RWPE2 (cell line): ENCODE measurements at places on chromosomes 5 and 9.

DNA sequence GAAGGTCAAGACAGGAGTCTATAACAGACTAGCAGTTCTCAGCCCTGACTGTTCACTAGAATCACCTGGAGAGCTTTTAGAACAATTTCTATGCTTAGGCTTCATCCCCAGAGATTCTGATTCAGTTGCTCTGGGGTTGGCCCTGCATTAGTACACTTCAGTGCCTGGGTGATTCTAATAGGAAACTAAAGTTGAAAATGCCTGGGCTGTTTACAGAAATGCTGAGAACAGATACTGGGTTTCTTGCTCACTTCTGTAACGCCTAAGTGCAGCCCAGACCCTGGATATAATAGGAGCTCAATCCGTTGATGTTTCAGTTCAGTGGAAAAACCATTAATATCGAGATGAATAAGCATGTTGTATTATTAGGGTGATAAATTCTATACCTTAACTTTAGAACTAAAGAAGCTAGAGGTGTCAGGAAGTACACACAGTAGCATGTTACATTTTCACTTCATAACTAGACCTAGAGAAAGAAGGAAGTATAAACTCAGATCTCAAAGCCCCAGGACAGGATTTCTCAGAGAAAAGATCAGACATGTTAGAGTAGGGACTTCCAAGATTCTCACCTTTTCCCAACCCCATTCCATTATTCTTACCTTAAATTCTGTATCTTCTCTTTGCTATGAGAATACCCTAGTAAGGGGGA is 20.4 kb downstream of the HAVCR2 start:
- no peak for DNase-seq

- peak; percentile 65 for DNase-seq
Observed at GRCh38 chr9:135960411-135961276, 529 bp downstream of the UBAC1 start.

GRCh38 chr5:65830856-65831255 is 95.5 kb upstream of the ERBIN start:
- no peak for DNase-seq

DNA sequence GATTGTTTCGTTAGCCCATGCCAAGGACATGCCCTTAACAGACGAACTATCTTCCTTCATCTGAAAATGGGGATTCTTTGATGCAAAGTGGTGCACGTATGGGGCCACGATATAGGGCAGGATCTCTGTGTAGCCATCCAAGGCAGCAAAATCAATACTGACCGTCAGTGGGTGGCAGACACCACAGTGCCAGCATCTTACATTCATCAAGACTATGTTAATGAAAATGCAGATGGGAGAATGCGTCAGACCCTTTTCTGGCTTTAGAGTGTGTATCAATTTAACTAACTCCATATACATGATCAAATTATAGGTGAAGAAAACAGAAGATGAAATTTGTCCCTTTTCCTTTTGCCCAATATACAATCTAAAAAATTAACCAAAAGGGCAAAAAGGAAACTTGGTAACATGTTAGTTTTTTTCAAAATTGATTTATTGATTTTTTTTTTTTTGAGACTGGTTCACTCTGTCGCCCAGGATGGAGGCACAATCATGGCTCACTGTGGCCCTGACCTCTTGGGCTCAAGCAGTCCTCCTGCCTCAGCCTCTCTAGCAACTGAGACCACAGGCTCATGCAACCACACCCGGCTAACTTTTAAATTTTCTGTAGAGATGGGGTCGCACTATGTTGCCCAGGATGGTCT is 169.2 kb upstream of the SPRY4 start:
- no peak for DNase-seq

- no peak for DNase-seq
Observed at GRCh38 chr9:26129217-26129616, 451.0 kb upstream of the TUSC1 start.

DNA sequence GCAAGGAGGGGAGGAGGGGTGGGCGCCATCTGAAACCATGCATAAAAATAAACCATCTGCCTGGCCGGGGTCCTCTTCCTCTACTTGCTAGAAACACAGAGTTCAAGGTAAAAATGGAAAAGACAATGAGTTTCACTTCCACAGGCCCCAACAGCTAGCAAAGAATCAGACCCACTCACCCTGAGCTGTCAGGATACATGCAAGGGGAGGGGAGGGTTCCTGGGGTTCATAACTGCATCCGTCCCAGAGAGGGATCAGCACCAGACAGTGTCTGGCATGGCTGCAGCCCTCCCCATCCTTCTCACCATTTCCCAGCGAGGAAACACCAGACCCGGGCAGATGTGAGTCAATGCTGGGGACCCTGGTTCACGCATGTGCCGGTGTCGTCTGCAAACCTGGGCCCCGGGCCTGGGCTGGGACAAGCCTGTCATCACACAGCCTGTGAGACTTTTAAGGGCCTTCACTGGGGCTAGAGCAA is 55.4 kb downstream of the SEMA4D start:
- no peak for DNase-seq

- no peak for DNase-seq
Observed at GRCh38 chr9:77464661-77465060, 183.5 kb downstream of the GNA14 start.

GRCh38 chr5:173762930-173763329 is 125.2 kb upstream of the CPEB4 start:
- no peak for DNase-seq

DNA sequence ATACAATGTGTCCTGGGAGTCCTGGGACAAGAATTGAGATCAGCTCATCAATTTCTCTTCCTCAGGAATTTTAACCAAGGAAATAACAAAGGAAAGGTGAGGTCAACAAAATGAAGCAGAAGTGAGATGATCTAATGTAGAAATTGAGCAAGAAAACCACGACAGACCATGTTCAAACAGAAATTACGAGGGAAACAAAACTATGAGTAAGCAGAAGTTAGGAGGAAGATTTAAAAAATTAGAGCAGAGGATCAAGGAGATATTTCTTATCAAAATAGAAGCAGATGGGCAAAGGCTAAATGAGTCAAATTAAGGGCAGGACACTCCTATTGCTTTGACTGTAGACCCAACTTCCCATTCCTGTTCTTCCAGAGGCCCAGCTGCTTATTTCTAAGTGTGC is 97.4 kb downstream of the HINT1 start:
- DNase-seq: no peak

GRCh38 chr5:160286947-160287346 is 25.4 kb downstream of the CCNJL start:
- DNase-seq: no peak

DNA sequence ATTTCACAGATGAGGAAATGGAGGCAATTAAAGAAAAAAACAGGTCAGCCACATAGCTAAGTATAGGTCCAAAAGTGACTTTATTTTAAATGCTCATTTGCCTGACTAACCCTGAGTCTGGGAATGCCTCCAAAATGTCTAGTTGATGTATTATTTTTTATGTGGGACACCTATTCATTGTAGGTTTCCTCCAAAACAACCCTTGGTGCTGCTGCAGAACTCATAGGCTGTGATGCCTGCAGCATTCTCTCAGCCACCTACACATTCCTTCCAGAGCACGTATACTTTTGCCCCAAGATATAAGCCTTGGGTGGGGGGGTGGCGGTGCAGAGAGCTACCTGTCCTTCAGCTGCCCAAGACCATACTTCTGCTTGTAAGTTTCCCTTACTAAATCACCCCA is 77.4 kb downstream of the MSX2 start:
- no peak for DNase-seq

DNA sequence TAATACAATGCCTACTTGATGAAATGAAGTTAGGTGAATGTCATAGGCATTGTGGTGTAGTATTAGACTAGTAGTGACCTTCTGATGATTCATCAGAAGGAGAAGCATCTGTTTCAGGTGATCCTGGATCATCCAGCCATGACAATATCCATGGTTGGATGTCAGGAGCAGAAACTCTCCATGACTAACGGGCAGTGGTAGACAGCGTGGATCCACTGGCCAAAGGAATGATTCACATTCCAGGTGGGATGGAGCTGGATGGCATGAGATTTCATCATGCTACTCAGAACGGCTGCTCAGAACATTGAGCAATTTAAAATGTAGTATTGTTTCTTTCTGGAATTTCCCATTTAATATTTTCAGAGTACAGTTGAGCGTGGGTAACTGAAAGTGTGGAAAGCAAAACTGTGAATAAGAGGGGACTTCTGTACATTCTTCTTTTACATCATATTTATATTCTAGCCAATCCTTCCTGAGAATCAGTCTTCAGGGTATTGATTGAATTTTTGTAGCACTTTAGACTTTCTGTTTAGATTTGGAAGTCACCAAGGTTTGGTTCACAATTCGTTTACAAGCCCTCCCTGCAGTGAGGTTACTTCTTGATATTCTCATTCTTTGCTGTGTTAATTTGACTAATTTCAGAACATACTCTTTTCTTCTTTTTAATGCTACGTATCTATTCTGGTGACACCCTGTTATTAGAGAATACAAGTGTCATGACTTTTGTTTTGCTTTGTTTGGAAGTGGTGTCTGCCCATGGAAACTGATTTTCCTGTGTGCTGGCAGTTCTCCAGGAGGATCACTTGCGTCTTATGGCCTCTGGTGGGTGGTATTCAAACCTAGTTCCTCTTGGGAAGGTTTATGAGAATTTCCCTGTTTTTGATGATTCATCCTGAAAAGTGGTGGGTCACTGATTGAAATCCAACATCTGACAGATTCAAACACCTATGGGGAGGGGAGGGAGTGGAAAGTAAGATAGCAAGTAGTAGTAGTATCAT is 12.2 kb upstream of the CLINT1 start:
- DNase-seq: peak; percentile 86

- peak; percentile 21 for DNase-seq
Observed at GRCh38 chr9:124790801-124791505, 14.0 kb downstream of the OLFML2A start.

GRCh38 chr5:71697967-71698366 is 21.1 kb upstream of the CARTPT start:
- no peak for DNase-seq

GRCh38 chr9:37283730-37284325 is 138.7 kb upstream of the GRHPR start:
- DNase-seq: no peak

DNA sequence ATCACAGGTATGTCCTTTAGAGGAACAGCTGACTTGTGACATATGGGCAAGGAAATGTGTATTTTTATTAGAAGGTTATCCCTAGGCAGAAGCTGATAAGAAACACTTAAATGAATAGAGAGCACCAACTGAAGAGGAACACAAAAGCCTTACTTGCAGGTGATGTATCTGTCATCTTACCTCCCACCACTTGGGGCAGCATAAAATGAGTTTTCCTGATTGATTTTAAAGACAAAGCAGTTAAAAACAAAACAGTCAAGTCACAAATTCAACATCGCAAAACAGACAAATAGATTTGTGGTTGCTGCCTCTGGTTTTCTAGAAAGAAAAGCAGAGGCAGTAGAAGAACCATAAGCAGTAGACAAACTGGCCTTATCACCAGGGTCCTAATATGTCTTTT is 302.4 kb upstream of the ZNF462 start:
- DNase-seq: no peak

DNA sequence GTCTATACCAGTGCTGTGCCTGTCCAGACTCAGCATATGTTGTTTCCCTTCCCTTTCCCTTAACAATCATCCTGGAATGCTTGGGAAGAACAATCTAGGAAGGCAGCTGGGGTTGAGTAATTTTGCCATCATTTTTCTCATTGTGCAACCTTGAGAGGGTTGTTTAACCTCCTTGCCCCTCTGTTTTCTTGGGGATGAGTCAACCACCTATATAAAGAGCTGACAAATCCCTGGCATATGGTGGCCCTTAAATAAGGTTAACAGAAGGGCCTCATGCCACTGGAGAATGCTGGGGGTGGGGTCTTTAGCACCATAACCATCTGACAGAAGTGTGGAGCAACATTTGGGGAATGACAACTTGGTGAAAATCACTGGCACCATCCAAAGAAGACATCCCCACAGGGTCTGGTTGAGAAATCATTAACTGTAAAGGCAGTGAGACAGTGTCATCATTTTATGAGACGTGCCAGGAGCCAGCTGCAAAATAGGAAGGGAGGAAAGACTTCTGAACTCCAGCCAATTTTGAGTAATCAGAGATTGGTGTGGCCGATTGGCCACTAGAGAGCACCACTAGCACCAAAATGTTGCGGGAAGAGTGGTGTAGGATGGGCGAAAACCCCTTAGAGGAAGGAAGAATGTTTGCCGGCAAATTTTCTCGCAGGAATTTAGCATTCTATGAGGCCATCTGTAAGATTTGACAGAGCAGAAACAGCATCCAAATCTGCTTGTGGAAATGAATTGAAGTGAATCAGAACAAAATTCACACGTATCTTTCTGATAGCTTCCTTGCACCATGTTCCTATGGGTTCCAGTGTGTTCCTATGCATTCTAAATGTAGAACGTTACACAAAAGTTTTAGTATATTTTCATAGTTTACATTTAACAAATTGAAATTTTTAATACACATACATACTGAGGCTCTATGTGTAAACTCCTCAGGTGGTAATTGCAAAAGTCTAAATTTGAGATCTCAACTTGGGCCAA is 113.8 kb downstream of the MSX2 start:
- DNase-seq: peak; percentile 78

DNA sequence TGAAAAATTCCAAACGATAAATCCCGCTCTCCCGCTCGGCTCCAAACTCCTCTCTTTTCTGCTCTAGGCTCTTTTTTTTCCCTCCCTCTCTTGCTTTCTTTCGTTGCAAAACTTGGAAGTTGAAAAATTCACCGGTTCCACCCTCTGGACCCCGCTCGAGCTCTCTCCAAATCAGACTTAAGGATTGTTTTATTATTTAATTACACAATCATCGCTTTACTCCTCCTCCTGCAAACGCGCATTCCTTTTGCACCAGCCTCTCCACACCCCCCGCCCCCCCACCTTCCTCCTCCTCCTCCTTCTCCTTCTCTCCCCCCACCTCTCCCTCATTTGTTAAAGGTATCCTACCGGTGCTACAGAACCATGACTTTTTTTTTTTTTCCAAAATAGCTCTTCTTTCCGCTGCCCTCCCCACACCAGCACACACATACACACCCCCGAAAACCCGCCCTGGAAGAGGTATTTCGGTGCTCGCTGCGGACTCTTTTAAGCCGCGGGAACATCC is 535 bp upstream of the NFIB start:
- peak; percentile 88 for DNase-seq

- DNase-seq: no peak
Observed at GRCh38 chr5:53095217-53095616, 14.3 kb downstream of the MOCS2 start.

DNA sequence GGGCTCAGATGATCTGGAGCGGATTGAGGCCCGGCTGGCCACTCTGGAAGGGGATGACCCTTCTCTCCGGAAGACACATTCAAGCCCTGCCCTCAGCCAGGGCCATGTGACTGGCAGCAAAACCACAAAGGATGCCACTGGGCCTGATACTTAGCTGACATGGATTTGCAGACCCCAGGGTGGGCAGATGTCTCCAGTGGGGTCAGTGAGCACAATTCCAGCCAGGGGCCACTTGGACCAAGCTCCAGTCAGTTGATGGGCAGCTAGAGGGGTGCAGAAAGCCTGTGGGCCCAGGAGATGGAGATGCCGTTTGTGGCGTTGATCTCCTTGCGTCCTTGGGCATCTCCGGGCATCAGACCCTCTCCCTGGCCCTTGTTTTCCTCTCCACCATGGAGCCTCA is 46.7 kb downstream of the PSD2 start:
- peak; percentile 33 for DNase-seq

GRCh38 chr5:179023528-179024189 is at the start of gene ZNF879:
Gene ZNF879 (plus strand): TSS chr5:179023804. CDS start chr5:179025005, 1,201 bp downstream.
- DNase-seq: peak; percentile 96
